Keratinocyte (primary cell): ENCODE measurements at places on chromosomes 12 and 14. TPM values are rescaled to one million over a fixed set of nuclear protein-coding genes. Genes with fewer than 3 reads are reported as not detected.

HCAR2 gene
- polyA plus RNA-seq: 8.8 to 30.1 TPM (median 18.3 TPM) in 3 replicates

GLT1D1 gene
- polyA plus RNA-seq: not detected in 3 replicates

SLC10A1 gene
- not detected in 3 replicates for polyA plus RNA-seq

OVCH1 gene
- polyA plus RNA-seq: 0.04 to 0.08 TPM in 2 of 3 replicates, not detected in the other

MLH3 gene
- 8.8 to 13.8 TPM (median 13.0 TPM) in 3 replicates for polyA plus RNA-seq

LYZ gene
- not detected in 3 replicates for polyA plus RNA-seq

- DNase-seq: no peak
These were observed 33.5 kb downstream of the RHOJ start for GRCh38 chr14:63237791-63238190.
